ENCODE measurements at places on chromosomes 2 and 18.
A peak's percentile ranks its signal among the peaks of the same experiment; 100 is the strongest.

GRCh38 chr2:195304310-195304709 is 352.7 kb upstream of the SLC39A10 start:
- no peak for DNase-seq

GRCh38 chr2:34567128-34567527 is 968.0 kb upstream of the FAM98A start:
- DNase-seq, result no peak

DNA sequence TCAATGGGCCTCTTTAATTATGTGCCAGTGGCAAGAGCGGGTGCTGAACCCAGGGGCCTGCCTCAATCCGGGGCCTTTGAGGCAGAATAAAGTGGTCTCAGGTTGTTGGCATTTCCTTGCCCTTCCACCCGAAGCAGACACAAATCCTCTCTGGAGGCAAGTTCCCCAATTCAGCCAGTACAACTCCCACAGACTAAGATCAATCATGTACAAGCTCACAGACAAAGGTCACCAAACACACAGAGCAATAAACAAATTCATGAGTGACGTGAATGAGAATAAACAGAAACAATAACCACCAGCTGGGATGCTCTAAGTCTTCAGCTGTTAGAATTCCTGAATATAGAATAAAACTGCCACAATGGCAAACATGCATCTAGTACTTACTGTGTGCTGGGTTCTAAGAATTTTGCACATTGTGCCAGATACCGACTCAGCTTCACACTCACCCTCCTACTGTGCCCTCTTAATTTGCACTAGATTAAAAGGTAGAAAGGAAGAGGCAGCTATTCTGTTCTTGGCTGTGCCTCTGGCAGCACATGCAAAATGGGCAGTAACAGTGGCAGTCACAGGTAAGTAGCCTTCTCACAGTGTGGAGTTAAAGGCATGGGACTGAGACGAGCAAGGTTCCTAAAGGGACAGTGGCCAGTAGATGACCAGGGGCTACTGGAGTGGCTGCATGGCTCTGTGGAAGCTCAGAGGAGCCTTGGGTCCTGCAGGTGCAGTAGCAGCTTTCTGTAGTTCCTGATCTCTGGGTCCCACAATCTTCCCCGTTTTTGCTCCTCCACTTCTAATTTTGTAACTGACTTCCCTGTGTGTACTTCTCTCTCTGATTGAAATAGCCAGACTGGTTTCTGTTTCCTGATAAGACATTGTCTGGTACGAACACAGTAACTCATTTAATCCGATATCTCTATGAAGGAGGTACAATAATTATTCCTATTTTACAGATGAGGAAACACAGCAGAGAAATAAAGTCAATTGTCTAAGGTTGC is 34.6 kb upstream of the IL1B start:
- peak; percentile 54 for DNase-seq

- peak; percentile 75 for DNase-seq
Measured at GRCh38 chr2:231648579-231649174, 56.0 kb downstream of the TEX44 start.

- no peak for DNase-seq
Measured at GRCh38 chr18:50696436-50696835, 123.4 kb downstream of the MRO start.

DNA sequence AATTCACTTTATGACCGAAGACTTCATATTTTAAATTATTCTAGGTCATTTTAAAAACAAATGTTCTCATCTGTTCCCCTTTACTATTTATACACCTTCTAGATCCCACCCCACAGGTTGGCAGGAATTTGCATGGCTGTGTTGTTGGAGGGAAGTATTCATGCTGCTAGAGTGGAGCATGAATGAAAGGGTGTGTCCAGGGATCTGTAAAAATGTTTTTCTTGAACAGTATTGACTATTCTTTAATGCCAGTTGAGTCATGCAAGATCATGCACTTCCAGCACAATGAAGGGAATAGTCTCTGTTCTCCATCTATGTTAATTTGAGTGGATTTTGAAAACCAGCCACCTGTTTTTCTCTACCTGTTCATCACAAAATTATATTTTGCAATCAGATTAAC is 52.0 kb upstream of the COL3A1 start:
- DNase-seq, result no peak

GRCh38 chr2:168246072-168246482 is 1.3 kb downstream of the STK39 start:
- DNase-seq, result no peak

All from inflammatory macrophage (primary cell).